NCI-H1417 (cell line): ENCODE measurements at places on chromosomes 16 and 17.

- DNase-seq: peak; percentile 14
These were observed 62.2 kb downstream of the UTP18 start for GRCh38 chr17:51322390-51323029.

DNA sequence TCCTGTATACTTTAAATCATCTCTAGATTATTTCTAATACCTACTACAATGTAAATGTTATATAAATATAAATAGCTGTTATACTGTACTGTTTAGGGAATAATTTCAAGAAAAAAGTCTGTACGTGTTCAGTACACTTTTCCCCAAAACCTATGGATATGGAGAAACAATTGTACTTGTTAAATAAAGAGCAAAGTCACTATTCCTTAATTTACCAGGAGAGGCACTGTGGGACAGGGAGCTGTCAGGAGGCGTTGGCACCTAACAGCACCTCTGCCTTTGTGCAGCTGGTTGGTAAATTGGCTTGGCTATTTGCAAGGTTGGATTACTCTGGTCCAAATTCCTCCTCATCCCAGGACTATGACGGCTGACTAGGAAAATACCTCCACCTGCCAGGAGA, 28.0 kb downstream of the CRHR1 start:
- no peak for DNase-seq

DNA sequence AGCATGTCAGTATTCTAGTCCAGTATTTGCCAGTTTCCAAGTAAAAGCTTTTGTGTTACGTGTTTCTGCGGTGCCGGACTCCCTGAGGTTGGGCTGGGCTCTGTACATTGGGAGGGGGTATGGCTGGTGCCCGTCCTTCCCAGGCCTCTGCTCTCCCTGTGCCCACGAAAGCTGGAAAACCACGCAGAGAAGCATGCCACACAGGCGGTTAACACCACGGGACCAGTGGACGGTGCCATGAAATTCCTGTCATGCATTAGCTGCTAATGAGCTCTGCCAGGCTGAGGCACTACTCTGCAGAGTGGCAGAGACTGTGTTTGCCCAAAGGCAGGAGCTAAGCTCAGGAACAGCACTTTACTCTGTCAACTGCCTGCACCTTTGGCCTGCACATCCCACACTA, 8.1 kb downstream of the SMIM5 start:
- no peak for DNase-seq

DNA sequence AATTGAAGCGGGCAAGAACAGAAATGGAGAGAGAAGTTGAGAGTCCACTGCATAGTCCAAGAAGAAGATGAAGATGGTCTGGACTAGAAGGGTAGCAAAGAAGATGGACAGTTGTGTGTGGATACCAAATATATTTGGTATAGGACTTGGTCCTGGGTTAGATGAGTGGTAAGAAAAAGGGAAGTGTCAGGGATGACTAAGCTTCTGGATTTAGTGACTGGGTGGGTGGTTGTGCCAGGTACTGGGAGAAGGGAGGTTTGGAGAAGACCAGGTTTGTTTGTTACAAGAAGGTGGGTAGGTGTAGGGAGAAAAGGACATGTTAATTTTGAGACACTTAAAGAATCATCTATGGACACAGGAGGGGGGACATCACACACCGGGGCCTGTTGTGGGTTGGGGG, 5.4 kb downstream of the VMP1 start:
- DNase-seq: no peak

GRCh38 chr16:10126686-10127085, 55.5 kb downstream of the GRIN2A start:
- no peak for DNase-seq

DNA sequence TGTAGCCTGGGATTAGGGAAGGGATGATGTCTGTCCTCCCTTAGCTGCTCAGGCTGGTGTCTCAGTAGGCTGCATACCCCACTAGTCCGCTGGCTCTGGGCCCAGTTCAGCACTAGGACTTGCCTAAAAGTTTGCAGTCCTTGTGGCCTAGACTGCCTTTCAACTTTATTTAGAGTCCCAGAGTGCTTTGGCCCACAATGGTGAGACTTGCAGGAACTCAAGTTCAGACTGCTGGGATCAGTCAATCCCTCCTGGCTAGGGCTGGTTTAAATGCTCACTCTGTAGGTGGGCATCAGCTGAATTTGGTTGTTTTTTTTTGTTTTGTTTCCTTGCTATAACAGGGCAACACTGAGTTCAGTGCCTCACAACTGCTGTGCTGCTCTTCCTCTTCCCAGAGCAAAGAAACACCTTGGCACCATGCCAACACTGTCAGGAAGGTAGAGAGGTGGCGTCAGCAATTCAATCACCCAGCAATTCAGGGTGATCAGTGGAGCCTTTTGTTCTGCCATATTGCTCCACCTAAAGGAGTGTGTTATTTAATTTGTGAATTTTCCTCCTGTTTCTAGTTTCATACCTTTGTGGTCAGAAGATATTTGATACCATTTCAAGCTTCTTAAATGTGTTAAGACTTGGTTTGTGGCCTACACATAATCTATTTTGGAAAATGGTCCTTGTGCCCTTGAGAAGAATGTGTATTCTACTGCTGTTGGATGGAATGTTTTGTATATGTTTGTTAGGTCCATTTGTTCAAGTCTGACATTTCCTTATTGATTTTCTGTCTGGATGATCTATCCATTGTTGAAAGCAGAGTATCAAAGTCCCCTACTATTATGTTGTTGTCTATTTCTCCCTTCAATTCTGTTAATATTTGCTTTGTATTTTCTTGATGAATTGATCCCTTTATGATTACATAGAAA, 284.0 kb upstream of the PMFBP1 start:
- DNase-seq: no peak

DNA sequence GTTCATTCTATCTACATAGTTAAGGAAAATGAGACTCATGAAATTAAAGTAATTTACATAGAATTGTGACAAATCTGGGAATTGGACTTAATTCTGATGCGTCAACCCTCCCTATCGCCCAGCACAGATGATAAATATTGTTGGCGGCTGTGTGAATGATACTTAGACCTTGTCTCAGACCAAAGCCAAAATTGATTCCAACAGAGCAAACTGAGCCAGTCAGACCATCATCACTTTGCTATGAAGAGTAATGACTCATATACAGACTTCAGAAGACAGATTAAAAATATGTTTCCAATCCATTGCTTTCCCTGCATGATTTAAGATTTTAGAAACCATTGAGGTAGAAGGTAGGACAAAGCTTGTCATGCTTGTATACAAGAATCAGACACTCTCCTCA, 1156.7 kb upstream of the CDH8 start:
- no peak for DNase-seq

DNA sequence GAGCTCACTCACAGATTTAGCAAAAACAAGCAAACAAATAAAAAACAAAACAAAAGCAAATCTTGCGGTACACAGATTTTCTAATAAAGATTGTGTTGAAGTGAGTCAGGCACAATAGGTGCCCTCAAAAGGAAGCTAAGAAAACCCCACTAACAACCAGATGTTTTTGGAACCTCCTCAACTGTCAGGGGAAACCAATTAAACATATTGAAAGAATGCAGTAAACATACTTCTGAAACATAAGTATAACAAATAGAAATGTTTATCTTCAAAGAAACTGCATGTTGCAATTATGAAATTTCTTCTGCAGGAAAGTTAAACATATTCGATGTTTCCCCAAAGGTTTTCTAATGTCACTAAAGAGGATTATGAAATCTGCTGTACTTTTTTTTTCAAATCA, 110.5 kb upstream of the CORO6 start:
- no peak for DNase-seq

- no peak for DNase-seq
These were observed 37.9 kb downstream of the NDEL1 start for GRCh38 chr17:8473451-8474192.

- no peak for DNase-seq
These were observed 12.4 kb upstream of the YWHAE start for GRCh38 chr17:1412185-1413110.

GRCh38 chr16:10799736-10800135, 18.9 kb downstream of the TVP23A start:
- DNase-seq: no peak

- no peak for DNase-seq
These were observed 26.1 kb downstream of the SPG7 start for GRCh38 chr16:89534252-89534756.

DNA sequence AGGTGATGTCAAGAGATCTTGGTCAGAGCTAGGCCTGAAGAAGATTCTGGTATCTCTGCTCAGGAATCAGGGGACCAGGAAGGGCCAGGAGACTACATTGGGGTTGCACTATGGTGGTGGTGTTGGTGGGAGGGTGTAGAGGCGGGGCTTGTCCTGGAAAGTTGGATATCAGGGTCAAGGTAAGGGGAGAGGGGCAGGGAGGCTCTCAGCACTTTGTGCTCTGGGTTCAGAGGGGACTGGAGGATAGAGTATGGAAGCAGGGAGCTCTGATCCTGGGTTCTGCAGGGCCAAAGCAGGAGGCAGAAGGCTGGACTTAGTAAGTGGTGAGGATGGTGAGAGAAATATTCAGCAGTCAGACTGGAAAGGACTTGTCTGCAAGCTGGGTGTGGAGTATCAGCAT, 3.0 kb downstream of the NOL3 start:
- DNase-seq: no peak

DNA sequence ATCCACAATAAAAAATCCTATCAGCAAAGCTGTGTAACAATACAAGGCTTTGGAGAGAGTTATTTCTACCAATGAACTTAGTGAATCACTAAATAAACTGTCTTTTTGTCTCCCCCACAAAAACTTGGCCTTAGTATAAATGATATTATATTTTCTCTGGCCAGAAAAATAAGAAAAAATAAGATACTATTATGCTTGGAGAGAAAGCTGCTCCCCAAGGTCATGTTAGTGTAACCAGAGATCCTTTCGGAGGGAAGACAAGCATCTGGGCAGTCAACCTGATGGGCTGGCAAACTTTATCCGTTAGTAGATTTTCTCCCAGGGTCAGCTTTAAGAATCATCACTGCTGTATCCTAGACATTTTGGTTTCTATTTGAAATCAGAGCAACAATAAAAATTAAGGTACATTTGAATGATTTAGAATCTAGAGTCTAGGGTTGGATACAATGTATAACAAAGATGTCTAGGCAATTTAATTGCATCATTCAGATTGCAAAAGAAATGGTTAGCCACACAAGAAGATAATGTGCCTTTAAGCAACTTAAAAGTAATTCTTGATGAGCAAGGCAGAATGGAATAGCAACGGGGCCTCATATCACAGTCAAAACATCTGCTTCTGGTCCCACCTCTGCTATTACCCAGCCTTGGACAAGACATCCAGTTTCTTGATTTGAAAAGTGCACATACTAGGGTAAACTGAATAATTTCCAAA, 280.4 kb downstream of the SLC39A11 start:
- no peak for DNase-seq

- DNase-seq: no peak
These were observed 2.7 kb upstream of the CASKIN1 start for GRCh38 chr16:2199095-2199494.

- DNase-seq: no peak
These were observed 131.5 kb upstream of the MON1B start for GRCh38 chr16:77059446-77059845.

DNA sequence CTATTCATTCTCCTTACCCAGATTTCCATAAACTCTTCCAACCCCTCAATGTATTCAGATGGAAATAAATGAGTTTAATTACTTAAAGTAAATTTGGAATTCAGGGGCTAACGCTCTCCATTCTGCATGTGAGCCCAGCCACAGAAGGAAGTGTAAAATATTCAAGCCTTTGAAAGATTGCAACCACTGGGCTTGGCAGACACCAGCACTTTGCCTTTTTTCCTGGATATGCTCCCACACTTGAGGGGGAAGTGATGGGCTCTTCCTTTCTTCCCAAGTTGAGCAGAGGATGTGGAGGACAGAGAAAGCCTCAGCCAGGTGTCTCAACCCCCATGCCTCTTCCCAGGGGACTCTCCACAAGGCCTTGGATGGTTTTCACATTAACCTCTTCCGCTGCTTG, 825.1 kb upstream of the EEF2KMT start:
- DNase-seq: no peak

DNA sequence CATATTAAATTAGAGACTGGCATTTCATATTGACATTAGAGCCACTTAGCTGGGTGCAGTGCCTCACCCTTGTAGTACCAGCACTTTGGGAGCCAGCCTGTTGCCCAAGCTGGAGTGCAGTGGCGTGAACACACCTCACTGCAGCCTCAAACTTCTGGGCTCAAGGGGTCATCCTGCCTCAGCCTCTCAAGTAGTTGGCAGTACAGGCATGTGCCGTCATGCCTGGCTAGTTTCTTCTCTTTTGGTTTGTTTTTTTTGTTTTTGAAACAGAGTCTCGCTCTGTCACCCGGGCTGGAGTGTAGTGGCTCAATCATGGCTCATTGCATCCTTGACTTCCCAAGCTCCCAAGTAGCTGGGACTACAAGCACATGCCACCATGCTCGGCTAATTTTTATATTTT, 8.7 kb downstream of the PPM1E start:
- DNase-seq: peak; percentile 53

GRCh38 chr16:55401046-55401445, 77.0 kb downstream of the IRX6 start:
- DNase-seq: no peak

DNA sequence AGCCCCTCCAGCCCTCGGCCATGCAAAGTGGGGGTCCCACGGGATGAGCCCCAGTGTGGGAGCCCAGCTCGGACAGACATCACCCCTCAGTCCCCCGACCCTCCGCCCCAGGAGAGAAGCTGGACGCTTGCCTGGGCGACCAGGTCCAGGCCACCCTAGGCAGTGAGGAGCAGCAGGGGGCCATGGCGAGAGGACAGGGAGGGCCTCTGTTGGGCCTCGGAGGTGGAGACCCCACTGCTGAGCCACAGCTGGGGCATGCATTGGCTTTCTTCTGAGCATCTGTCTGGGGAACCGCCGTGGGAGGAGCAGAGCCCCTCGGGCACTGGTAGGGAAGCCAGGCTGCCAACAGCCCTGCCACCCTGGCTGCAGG, 13.0 kb downstream of the ACTG1 start:
- DNase-seq: no peak

DNA sequence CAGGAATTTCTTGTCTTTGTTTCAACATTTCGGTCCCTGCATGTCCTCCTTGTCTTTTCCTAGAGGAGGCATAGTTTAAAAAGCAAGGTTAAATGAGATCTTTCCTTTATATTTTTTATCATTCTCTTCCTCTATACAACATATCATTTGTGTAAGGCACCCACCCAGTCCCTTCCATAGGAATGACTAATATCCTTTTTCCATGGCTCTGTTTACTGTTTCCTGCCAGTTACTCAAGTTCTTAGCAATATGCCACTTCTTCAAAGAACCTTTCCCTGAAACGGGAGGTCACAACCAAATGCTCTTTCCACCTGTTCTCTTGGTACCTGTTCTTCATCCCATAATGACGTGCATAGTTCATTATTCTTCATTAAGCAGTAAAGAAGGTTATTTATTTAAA, 1237.1 kb upstream of the GOT2 start:
- no peak for DNase-seq

GRCh38 chr17:30208214-30208613, 27.3 kb downstream of the SLC6A4 start:
- DNase-seq: no peak

GRCh38 chr17:30858556-30859250, 26.9 kb downstream of the ATAD5 start:
- no peak for DNase-seq

- peak; percentile 52 for DNase-seq
These were observed 21.6 kb upstream of the RASL10B start for GRCh38 chr17:35709874-35710273.

GRCh38 chr17:63634816-63635215, 12.6 kb downstream of the MAP3K3 start:
- DNase-seq: no peak
